NCI-H226 (cell line): ENCODE measurements at places on chromosomes 5 and 9.

GRCh38 chr5:135862086-135862485, 27.6 kb downstream of the SLC25A48 start:
- DNase-seq, result no peak

- DNase-seq, result no peak
These were observed 5.4 kb upstream of the ALDH1B1 start for GRCh38 chr9:38387066-38387465.

GRCh38 chr9:135957431-135957830, 3.7 kb downstream of the UBAC1 start:
- no peak for DNase-seq

DNA sequence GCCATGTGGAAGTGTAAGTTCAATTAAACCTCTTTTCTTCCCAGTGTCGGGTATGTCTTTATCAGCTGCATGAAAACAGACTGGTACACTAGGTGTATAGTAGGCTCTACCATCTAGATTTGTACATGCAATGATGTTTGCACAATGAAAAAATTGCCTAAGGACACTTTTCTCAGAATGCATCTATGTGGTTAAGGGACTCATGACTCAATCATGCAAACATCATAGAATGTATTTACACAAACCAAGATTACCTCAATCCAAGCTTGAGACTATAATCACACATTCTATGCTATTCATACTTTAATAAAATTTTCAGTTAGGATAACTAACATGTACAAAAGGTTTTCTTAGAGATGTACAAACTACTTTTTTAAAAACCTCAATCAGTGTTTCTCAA, 1164.5 kb downstream of the CDH12 start:
- peak; percentile 65 for DNase-seq

DNA sequence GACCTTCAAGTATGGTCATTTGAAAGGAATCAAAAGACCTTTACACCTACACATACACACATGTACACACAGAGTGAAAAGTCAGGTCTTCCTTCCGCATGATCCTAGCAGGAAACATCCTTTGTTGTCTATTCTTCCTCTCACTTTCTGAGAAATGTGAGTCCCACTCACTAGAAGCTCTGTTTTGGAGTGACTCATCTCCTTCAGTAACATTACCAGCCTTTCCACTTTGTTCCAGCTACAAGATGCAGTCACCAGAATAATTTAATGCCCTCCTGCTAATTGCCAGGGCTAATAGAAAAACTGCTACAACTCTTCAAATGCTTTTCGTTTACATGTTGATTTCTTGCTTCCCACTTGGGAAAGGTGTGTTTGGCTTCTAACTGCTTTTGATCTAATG, 417.3 kb downstream of the RASEF start:
- DNase-seq, result no peak

- DNase-seq, result no peak
These were observed 59.1 kb upstream of the ZFAND5 start for GRCh38 chr9:72424131-72424530.

DNA sequence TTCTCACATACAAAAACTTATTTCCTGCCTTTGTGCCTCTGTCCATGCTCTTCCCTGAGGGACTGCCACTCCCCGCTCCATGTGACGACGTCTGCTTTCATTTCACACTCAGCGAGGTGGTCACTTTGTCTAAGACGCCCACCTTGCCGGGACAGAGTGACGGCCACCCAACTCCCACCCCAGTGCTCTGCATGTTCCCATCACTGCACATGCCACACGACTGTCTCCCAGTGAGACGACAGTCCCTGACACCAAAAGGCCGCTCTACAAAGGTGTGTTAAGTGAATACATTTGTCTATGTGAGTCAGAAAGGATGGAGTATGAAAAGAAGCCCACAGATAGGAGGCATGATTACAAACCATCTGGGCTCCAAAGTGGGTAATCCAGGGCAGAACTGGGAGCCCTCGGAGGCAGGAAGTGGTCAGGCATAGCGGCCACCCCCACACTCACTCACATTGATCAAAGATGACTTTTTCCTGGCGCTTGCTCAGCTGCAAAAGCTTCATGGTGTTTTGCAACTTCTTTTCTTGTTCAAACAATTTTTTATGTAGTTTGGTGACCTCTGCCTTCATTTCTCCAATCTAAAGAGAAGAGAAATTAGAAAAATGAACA, 185.8 kb downstream of the CDK5RAP2 start:
- peak; percentile 89 for DNase-seq

- DNase-seq, result no peak
These were observed 11.3 kb upstream of the SKP1 start for GRCh38 chr5:134188092-134188491.

- DNase-seq, result peak; percentile 9
These were observed 278.1 kb downstream of the ICE1 start for GRCh38 chr5:5700549-5700948.

- no peak for DNase-seq
These were observed 30.9 kb downstream of the SEMA5A start for GRCh38 chr5:9514968-9515367.

- DNase-seq, result no peak
These were observed 4.7 kb upstream of the ADCY2 start for GRCh38 chr5:7391215-7391614.

- no peak for DNase-seq
These were observed 16.6 kb downstream of the STOM start for GRCh38 chr9:121353241-121354061.

GRCh38 chr9:111661150-111661801, at the start of gene GNG10:
Gene GNG10, plus strand, starts transcription at chr9:111661605. Its CDS starts 30 bp downstream, at chr9:111661635.
- DNase-seq, result peak; percentile 68

DNA sequence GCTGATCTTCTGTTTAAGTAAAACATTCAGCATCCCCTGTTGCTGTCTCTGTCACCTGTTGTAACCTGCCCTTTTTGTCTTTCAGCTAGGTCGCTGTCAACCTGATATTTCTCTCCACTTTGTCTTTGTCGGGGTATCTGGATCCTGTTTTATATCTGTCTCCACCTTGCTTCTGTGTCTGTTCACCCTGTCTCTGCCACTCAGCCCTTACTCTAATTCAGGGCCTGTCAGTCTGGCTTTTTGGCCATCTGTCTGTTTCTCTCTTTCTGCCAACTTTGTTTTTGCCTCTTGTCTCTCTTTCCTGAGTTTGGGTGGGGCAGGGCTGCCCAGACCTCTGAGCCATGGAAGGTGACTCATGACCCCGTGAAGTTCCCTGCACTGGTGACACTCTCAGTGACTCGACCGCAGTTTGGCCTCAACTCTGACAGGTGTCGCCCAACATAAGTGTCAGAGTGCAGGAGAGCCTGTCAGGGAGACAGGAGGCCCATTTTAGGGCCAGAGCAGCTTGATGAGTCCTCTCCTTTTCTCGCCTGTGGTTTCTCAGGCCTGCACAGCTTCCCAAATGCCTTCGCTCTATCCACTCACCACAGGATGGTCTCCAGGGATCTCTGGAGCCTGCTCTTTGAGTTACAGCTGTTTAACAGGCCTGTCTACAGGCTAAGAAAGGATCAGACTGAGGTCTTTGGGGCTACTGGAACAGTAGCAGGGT, 868 bp downstream of the ZBTB43 start:
- no peak for DNase-seq

DNA sequence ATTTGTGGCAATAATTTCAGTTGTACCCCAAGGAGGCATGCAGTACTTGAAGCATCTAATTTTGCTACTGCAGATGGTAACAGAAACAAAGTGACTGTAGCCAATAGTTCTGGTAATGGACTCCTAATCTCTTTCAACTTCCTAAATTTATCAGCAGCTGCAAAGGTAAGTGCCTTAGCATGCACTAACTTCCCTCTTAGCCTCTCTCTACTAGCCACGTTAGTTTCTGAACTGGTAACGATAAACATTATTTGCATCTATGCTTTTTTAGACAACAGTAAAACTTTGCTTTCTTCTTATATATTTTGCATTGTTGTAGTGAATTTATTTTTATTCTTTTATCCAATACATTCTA, 6.2 kb upstream of the CKS2 start:
- DNase-seq, result no peak

- no peak for DNase-seq
These were observed 7.2 kb downstream of the KDM4C start for GRCh38 chr9:6764950-6765349.

DNA sequence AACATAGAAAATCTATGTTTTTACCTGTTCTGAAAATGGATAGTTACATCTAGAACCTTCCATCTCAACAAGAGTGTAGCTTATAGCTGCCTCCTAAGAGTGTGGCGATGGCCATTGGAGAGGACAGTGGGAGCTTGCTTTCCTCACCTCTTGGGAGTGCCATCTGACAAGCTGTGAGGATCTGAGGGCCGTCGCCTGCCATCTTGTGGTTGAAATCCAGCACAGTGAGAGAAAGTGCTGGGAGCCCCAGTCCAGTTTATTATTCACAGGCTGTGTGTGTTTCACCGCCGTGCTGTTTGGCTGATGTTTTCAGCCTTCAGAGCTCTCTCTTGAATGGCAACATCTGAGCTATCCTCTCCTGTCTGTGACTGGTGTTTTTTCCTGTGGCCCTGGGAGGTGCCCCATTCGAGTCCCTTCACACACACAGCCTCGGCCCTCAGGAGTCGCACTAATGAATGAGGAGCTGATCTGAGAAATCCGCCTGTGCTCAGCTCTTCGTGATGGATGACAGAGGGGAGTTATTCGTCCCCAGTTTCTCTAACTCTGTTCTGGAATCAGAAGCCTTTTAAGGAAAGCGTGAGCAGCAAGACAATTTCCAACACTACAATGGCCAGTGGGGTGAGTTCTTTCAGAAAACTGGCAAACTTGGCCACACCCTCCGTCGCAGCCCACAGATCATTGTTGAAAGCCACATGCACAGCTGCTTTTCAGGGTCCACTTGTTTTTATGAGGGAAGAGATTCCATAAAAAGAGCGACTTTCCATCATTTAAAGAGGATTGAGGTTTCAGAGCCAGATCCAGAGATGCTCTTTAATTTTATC, 170.3 kb downstream of the PDZD2 start:
- peak; percentile 44 for DNase-seq

GRCh38 chr5:39176759-39177630, 42.4 kb downstream of the FYB1 start:
- DNase-seq, result no peak

- DNase-seq, result no peak
These were observed 87.9 kb upstream of the MAMDC2 start for GRCh38 chr9:69955536-69956355.

DNA sequence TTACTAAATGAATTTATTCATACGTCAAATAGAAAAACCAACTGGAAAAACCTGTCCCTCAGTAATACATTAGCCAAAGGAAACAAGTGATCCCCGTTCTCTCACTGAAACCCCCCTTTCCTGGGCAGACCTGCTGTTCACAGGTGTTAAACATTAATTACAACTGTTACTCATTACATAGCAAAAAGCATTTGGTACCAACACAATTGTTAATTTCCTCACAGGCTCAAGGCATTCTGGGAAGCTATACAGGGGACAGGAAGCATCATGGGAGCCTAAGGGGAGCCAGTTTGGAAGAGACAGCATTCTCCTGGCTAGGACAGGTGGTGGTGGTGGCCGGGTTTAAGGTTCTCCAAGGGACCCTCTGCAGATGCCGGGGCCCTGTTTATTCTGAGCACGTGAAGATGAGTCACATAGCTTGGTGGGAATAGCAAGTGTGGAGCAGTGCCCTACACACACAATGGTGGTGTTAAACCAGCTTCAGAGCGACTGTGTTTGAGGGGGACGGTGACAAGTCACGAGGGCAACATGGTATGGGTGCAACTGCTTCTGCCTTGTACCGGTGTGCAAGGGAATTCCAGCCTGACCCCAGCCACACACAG, 62.6 kb upstream of the SLC25A51 start:
- DNase-seq, result no peak

GRCh38 chr9:8088477-8088876, 288.9 kb upstream of the DMAC1 start:
- DNase-seq, result no peak

DNA sequence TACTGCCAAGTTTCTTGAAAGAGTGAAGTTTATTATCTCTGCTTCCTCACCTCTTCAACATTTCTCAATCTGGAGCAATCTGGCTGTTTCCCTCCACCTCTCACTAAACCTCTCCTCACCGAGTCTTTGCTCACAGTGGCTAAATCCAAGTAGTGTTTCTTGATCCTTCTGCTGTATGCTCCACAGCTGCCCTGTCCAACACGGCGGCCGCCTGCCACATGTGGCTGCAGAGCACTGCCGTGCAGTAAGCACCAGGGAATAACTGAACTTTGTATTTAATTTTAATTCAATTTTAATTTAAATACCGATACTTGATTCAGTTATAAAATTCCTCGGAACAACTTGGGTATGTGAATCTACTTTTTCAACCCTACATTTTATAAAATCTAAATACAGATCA, 80.2 kb downstream of the FANCC start:
- no peak for DNase-seq
